NCI-H187 treated with DMSO at 0.1 percent for 48 hours (cell line): ENCODE measurements at places on chromosomes 2 and 18.

- no peak for DNase-seq
Measured at GRCh38 chr18:74142252-74142651, 5.4 kb downstream of the FBXO15 start.

DNA sequence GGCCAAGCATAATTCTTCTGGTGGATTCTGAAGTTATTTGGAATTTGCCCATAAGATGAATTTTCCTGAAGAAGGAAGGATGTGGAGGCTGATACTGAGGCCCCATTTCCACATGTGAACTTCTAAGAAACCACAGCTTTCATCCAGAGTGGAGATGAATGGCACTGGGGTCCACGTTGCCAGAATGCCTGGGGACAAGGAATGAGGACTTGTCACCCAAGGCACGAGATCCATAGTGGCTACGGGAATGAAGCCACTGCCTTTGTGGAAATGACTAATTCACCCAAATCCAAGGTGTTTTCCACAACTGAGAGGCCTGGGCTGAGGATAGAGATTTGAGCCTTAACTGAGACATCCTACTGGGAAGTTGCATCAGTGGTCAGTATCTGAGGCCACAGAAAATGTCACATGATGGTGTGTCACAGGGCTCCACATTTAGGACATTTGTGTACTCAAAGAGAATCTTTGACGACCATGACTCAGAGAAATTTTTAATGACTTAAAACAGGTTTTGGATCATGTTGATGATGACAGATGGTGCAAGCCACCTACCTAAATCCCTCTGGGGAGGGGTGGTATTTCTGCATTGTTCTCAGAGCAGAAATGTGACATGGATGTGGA lies 286.1 kb downstream of the SOX11 start:
- DNase-seq = no peak

DNA sequence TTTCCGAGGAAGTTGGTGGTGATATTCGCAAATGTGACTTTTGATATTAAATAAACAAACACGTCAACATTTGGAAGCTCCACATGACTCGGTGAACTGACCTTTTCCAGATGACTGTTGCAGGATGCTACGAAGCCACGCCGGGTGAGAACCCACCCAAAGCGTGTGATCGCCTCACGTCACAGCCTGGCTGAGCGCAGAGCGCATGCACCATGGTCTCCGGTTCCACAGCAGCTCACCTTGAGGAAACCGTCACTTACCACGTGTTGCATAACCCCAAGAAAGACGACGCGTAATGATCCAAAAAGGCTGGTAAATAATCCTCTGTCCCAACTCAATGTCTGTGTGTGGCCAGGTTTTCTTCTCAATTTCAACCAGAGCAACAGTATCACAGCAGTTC lies 64.5 kb upstream of the CTDP1 start:
- no peak for DNase-seq

DNA sequence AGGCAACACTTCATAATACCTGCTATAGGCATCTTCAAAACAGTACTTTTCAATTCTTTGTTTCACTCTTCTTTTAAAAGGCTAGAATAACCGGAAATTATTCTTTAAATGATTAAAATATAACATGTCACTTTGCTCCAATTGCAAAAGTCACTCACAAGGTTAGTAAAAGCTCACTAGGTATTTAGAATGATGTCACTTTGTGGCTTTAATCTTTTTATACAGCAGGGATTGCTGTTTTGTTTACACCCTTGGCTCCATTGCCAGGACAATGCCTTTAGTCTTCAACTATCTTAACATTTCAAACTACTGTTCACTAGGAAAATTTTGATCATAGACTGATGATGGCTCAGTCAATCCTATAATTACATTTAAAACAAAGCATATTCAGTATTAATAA lies 157.1 kb downstream of the BAZ2B start:
- no peak for DNase-seq

GRCh38 chr2:170206805-170207407 lies 29.0 kb downstream of the MYO3B start:
- no peak for DNase-seq

DNA sequence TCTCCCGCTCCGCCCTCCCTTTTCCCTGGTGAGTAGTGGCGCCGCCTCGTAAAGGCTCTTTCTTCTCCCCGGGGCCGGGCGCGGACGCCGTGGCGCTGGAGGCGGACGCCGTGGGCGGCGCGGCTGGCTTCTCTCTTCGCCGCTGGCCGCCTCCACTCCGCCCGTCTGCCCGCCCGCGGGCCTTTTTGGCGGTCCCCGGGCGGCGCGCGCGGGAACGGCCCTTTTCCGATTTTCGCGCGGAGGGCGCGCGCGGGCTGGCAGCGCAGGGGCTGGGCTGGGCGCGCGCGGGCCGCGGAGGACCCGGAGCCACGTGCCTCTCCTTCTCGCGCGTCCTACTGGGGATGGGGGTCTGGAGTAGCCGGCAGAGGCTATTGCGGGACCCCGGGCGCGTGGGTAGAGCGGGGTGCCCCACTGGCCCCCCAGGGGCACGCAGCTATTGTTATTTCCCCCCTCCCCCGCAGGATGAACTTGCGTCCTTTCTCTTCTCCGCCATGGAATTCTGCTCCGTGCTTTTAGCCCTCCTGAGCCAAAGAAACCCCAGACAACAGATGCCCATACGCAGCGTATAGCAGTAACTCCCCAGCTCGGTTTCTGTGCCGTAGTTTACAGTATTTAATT lies 472 bp downstream of the SLC20A1 start:
- DNase-seq = no peak

- DNase-seq = no peak
Measured at GRCh38 chr2:15752552-15753232, 161.0 kb downstream of the DDX1 start.

DNA sequence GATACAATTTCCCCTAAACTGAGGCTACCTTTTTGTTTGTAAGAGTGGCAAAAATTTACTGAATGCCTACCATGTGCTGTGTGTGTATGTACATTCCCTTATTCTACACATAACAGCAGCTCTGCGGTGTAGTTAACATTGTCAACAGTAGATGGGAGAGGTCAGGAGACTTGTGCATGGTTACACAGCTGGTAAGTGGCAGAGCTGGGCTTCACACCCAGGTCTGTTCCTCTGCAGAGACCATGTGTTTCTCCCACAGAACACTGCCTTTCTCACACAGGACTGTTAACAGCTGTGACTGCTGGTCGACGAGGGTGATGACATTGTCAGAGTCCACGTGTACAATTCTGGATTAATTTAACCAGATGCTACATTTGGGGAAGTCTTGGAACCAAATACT lies 49.1 kb downstream of the EML6 start:
- DNase-seq = no peak

DNA sequence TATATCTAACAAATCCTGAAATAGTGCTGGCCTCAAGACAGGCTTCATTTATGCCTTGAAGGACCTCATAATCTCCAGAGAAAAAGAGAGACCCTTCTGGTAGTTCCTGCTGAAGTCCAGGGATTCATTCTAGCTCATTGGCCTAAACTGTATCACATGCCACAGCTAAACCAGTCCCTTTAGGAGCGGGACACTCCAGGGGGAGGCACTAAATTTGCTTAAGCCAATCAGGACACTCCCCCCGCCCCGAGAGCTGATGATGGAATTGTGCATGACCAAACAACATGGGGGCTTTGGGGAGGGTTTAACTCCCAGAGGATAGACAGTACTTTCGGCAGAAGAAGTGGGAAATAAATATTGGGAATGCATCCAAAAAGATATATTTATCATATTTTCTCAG lies 36.4 kb upstream of the CXCR4 start:
- DNase-seq = no peak

- no peak for DNase-seq
Measured at GRCh38 chr18:78445880-78446279, 533.7 kb upstream of the SALL3 start.

DNA sequence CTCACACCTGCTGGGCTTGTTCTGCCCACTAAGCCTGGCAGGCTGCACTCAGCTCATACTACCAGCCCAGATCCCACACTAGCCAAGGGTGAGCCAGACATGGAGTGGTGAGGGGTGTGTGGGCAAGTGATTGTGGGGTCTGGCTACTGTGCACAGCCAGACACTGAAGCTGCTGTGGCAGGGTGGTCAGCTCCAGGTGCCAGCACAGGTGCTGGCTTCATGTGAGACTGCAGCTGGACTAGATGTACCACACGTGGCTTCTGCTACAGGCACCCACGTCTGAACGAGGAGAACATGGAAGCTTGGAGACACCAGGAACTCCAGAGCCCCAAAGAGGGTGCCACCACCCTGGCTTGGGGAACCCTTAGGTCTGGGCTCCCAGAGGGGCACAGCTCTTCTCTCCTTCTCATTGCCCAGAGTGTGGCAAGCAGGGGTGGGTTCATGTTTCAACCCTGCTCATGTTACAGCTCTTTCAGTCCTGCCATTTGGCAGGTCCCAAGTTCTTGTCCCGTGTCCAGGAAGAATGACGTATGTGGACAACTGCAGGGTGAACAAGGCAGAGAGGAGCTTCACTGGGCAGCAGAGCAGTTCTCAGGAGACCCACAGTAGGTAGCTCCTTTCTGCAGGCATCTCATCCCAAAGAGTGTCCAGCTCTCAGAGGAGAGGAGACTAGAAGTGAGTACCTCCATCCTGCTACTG lies 1624.2 kb upstream of the TMEFF2 start:
- no peak for DNase-seq

- no peak for DNase-seq
Measured at GRCh38 chr2:62343206-62343605, 147.3 kb downstream of the B3GNT2 start.
